ENCODE measurements at places on chromosomes 5 and 9.

DNA sequence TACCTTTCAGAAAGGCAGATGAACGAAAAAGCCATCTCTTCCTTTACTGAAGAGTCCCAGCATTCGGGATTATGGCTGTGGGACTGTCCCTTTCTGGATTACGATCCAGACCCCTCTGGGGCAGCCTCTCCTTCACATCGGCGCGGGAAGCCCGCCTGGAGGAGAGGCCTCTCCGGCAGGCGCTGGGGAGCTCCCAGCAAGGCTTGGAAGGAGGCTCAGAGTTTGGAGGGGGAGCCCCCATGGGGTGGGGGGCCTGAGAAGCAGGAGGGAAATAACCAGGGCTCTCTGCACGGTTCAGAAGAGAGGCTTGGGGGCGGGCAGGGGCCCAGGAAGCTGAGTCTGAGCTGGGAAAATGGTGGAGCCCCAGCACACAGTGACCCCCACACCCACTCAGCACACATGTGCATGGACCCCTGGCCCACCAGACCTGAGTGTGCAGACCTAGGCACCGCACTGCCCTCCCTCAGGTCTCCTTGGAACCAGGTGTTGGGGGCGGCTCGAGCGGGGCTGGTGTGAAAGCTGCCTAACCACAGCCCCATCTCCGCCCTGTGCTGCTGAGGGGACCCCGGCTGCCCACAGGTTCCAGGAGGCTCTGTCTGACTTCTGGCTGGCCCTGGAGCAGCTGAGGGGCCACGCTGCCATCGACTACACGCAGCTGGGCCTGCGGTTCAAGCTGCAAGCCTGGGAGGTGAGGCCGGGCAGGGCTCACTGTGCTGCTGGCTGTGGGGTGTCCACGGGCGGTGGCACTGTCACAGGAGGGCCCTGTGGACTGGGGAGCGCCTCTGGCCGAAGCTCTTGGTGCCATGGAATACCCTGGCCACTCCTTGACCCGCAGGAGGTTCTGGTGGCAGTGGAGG is 4.5 kb downstream of the NOXA1 start:
- no peak for DNase-seq

- no peak for DNase-seq
These were observed 76.1 kb upstream of the ASS1 start for GRCh38 chr9:130368631-130369103.

- DNase-seq: no peak
These were observed 173.4 kb upstream of the PANK3 start for GRCh38 chr5:168752416-168753190.

DNA sequence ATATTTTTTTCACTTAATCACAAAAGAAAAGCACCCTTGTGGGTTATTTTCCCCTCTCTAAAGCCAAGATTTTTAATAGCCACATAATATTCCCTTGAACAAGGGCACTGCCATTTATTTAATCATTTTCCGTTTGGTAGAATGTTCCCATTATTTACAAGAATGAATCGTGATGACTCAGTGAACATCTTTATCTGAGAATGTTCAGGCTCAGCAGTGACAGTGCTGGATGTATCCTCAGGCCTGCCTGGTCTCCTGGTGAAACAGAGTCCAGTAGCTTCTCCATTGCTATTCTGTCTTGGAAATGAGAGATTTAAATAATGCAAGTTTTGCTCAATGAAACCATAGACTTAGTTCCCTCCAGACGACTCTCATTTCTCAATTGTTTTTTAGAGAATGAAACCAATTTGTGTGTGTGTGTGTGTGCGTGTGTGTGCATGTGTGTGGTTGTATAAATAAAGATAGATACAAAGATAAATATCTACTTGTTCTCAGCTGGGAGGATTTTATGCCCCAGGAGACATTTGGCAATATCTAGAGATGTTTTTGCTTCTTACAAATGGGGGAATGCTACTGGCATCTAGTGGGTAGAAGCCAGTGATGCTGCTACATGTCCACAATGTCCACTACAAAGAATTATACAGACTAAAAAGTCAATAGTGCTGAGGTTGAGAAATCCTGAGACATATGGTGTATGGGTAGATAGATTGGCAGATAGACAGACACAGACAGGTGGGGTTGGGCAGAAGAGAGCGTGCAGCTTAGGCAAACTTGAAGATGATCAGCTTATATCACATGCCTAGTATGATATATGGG is 55.0 kb downstream of the PAPPA start:
- no peak for DNase-seq

DNA sequence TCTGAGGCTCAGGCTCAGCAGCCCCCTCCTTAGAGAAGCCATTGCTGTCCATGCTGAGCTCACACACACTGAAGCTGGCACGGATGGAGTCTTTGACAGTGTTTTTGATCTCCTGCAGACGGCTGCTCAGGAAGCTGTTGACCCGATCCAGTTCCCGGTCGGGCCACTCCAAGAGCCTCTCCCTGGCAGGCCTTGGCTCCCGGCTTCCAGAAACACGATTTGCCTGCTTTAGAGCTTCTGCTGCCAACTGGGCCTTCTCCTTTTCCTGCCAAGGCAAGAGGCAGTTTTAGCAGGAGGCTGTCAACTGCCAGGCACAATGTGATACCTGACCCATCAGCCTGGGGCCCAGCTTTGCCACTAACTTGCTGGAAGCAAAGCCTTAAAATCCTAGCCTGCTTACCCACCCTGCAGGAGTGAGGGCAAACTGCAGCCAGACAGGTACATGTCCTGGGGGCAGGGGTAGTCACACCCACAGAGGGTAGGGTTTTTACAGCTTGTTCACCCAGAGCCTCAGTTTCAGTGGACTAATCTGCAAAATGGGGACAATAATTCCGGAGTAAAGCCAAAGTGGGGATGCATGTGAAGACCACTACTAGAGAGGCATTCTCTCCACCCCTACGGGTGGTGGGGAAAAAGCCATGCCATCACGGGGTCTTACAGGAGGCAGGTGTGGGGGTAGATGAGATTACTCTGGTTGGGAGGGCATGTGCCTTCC is 8.3 kb upstream of the DDX41 start:
- DNase-seq: no peak

DNA sequence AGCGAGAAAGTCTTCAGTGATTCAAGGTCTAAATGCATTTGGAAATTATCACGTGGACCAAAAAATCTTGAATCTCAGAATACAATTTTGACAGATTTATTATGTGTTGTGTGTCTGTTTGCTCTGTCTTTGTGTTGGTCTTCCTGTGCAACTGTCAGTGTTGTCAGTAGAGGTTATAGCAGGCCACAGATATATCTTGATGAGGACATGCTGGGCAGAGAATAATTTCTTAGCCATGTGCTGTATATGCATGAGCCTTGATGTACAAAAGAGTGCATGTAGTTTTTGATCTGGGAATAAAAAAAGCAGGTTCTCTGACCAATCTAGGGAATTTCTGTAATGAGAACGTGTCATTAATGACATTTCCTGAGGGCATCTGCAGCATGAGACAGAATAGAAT is 57.6 kb downstream of the ZSWIM6 start:
- DNase-seq: no peak

DNA sequence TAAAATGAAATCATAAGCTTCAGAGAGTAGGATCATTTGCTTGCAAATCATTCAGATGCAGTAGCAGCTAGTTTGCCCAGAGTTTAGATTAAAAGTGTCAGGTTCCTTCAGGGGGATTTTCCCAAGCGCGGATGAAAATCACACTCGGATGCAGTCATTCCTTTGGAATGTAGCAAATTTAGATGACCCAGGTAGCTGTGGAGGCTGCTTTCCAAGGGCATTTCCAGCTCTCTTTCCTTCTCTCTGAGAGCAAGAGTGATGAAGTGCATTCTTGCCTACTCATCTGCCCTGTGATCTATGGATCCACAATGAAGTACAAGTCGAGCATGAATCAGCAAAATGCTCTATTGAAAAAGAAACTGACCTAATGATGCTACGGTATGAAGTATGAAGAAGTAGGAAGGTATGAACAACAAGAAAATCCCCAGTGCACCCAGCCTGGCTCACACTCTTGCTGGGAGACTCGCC is 200.2 kb downstream of the PLK2 start:
- DNase-seq: peak; percentile 98

- DNase-seq: no peak
These were observed 179.6 kb upstream of the CDH9 start for GRCh38 chr5:27217977-27218376.

GRCh38 chr5:123452401-123452800 is 29.2 kb upstream of the CEP120 start:
- DNase-seq: no peak

- no peak for DNase-seq
These were observed 11.8 kb upstream of the IFNA14 start for GRCh38 chr9:21251638-21252037.

GRCh38 chr9:72557549-72557948 is 36.1 kb downstream of the TMC1 start:
- DNase-seq: peak; percentile 74

DNA sequence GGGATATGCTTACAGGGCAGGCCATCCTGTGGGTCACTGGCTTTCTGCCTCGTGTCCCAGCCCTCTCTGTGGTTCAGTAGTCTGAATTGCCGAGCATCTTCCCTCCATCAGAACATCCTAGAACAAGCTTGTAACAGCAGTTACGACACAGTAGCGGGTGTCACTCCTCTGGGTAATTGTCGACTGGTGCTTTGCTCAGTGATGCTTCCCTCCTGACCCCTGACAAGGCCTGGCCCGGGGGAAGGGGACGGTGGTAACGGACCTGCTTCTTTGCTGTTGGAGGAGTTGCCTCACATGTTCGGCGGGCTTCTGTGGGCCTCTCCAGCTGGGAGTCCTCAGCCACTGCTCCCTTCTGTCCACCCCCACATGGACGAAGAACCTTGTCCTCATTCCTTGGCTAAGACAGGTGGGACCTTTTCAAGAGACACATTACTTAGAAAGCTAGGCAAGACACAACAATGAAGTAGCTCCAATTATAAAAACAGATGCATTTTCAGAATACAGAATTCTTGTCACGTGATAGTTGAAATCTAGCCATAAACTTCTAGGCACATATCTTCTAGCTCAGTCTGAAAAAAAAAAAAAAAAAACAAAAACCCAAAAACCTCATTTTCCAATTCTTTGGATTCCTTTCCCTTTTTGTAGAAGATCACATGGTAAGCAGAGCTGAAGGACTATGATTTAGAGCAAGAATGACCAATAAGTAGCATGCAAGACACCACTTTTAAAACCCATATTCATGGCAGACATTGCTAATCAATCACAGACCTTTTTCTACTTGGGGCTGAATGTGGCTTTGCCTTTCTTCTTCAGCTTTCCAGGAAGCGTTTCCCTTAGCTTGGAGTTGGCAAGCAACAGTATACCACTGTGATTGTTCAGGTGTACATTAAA is 25.0 kb downstream of the HMCN2 start:
- no peak for DNase-seq

- no peak for DNase-seq
These were observed 71.5 kb downstream of the ARHGAP26 start for GRCh38 chr5:142841511-142842265.

- peak; percentile 52 for DNase-seq
These were observed 98.6 kb downstream of the FBXW11 start for GRCh38 chr5:171907725-171908343.

DNA sequence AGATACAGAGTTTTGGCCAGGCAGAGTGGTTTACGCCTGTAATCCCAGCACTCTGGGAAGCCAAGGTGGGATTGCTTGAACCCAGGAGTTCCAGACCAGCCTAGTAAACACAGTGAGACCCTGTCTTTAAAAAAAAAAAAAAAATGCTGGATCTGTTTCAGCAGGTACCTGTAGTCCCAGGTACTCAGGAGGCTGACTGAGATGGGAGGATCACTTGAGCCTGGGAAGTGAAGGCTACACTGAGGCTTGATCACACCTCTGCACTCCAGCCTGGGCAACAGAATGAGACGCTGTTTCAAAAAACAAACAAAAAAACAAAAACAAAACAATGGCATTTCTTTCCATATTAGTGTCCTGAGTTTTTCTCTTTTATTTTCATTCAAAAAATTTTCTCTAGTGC is 19.0 kb downstream of the UNC13B start:
- DNase-seq: no peak

DNA sequence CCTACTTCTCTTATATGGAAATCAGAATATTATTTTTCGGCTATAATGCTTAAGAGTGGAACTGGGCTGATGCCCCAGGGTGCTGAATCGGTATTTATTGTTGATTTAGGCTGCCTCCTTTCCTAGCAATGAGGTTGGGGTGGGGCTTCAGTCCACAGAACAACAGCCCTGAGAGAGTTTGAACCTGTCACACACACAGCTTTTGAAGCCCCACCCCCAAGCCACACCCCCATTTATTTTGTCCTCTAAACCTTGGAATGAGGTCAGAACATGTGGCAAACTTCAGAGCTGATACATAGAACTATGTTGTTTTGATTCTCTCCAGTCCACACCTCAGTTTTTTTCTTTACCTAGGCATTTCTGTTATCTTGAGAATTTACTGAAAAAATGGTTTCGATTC is 51.7 kb upstream of the CAMK4 start:
- no peak for DNase-seq

DNA sequence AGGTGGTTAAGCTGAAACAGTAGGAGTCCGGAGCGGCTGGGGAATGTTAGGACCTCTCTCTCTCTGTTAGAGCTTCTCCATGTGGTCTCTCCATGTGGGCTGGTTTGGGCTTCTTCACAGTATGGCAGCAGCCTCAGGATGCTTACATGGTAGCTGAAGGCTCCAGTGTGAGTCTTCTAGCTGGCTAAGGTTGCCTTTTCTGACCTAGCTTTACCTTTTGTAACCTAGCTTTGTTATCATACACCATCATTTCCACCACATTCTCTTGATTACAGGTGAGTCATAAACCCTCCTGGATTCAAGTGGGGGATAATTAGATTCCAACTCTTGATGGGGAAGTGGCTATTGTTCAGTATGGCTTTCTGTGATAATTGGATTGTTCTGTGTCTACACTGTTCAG is 98.5 kb downstream of the MTREX start:
- DNase-seq: no peak

- DNase-seq: no peak
These were observed 31.6 kb downstream of the AFAP1L1 start for GRCh38 chr5:149303210-149303609.

GRCh38 chr5:88748666-88749065 is 134.3 kb downstream of the MEF2C start:
- peak; percentile 18 for DNase-seq

DNA sequence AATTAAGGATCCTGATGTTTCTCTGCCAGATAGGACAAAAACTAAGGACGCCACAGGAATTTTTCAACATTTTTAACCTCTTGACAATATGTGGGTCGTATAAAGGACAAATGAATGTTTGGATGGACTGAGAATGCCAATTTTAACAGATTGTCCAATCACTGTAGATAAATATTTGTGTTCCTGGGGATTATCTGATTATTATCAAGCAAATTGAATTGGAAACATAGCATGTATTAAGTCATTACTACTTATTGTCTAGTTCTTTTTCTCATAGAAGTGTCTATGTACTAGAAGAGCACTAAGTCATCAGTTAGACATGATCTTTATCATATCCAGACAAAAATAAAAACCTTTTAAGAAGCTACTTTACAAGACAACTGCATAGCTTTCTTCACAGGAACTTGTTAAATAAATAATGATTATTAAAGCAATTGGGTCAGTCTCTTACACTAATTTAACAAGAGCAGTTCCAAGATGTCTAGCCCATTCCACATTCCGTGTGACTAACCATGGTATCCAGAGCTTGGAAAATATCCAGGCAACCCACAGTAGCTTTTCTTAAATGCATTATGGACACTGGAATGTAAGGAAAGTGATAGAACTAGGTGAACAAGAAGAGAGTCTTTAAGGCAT is 127.5 kb upstream of the CDKN2B start:
- DNase-seq: peak; percentile 17

All from ACHN (cell line).